ENCODE measurements at places on chromosomes 12 and 14.

- no peak for DNase-seq
These were observed 187.1 kb downstream of the KICS2 start for GRCh38 chr12:64034901-64035576.

- DNase-seq = no peak
These were observed 18.5 kb upstream of the ALDH2 start for GRCh38 chr12:111748151-111748672.

DNA sequence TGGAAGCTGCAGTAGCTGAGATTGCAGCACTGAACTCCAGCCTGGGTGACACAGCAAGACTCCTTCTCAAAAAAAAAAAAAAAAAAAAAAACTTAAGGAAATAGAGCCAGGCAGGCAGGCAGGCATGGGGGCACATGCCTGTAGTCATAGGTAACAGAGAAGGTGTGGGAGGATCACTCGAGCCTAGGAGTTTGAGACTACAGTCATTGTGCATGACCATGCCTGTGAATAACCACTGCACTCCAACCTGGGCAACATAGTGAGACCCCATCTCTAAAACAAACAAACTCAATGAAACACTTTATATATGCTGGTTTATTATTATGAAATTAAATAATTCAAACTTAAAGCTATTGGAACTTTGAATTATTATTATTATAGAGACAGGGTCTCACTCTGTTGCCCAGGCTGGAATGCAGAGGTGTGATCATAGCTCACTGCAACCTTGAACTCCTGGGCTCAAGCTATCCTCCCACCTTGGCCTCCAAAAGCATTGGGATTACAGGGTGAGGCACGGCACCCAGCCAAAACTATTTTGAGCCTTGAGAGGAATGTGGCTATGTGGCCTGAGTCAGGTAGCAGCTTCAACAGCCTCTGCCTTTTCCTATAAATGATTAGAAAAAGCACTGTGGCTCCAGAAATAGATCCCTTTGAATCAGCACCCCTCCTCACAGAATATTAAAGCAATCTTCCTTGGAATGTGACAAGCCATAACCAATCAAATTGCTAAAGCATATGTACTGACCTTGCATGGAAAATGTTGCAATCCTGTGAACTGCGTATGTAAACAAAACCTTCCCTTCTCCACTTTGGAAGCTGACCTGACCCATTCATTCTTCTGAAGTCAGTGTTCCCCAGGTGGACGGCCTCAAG, 34.7 kb upstream of the YY1 start:
- no peak for DNase-seq

GRCh38 chr14:100102156-100102785, 37.0 kb downstream of the EVL start:
- no peak for DNase-seq

- DNase-seq = no peak
These were observed 119.1 kb downstream of the TTC7B start for GRCh38 chr14:90697132-90697531.

All from NCI-H1417 treated with DMSO at 0.1 percent for 48 hours (cell line).